ENCODE measurements at places on chromosomes 11 and 22.

DNA sequence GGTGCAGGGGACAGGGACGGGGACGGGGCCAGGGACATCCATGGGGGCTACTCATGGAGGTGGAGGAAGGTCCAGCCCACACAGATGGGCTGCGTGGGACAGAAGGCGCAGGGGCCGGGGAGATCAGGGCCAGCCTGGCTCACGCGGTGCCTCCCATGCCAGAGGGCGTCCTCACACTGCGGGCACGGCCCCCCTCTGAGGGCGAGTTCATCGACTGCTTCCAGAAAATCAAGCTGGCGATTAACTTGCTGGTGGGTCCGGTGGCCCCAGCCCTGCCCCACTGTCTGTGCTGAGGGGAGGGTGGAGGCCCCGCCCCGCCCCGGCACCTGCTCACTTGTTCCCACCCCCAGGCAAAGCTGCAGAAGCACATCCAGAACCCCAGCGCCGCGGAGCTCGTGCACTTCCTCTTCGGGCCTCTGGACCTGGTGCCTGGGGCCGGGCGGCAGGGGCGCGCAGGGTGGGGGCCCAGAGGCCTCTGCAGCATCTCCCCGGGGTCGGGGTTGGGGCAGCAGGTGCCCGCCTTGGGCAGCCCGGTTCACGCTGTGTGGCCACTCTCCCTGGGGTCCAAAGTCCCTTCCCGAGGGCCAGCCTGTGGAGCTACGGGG lies 15.8 kb downstream of the EPS8L2 start:
- no peak for DNase-seq

GRCh38 chr11:1060852-1061616 lies 13.6 kb upstream of the MUC2 start:
- DNase-seq, result no peak

DNA sequence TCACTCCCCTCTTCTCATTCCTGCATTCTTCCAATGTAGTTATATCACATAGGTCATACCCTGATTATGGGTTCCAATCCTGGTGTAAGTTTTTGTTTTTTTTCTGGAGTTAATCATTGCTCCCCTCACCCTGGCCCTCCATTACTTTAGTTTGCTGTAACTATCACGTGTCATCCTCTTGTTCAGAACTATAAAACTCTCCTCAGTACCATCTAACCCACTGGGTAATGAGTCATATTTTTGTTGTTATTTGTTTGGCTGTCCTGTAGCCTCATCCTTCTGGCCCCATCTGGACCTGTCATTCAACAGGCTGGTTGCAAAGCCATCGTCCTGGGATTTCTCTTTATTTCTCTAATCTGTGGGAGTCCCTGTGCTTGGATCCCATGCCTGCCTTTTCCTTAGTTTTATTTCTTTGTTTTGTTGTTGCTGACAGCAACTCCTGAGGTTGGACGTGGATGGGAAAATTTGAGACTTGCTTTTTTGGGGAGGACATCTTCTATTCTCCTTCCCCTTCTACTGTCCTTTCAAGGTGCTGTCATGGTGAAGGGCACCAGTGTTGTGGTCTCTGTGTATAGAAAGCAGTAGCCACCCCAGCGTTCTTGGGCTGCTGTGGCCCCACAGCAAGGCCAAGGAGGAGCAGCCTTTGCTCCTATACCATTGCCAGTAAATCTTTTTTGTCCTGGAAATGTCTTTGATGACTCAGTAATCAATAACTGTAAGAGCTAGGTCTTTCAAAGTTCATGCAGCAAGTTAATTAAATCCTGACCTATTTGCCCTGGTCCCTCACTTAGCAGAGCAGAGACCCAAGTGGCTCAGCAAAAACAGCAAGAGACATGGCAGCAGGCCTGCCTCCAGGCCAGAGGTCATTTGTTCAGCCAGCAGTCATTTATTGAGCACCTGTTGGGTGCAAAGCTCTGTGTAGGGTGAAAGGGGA lies 82.5 kb downstream of the C22orf31 start:
- no peak for DNase-seq

GRCh38 chr11:64788321-64789215 lies 10.2 kb upstream of the SF1 start:
- no peak for DNase-seq

DNA sequence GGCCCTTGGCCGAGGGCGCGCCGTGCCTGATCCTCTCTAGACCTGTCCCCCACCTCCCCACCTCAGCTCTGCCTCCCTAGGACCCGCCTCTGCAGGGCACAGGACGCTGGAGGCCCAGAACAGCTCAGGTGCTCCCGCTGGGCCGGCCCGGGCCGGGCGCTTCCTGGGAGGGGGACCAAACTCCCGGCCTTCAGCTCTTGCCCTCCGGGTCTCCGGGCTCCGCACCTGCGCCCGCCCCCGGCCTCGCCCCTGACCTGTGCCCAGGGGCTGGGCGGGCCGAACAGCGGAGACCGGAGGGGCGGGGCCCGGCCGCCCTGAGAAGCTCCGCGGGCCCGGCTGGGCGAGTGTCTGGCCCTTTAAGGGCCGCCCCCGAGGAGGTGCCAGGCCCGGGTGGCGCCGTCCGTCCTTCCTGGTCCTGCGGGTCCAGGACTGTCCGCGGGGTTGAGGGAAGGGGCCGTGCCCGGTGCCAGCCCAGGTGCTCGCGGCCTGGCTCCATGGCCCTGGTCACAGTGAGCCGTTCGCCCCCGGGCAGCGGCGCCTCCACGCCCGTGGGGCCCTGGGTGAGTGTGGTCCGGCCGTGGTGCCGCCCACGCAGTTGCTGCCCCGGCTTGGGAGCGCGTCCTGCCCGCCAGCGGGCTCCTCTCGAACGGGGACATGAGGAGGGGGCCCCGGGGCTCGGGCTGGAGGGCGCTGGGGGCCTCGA lies at the start of gene SSH3:
Gene SSH3 (plus strand): TSS at position 399 of the 703 bp plus-strand sequence. CDS start 96 bp downstream, at position 495.
- DNase-seq, result peak; percentile 24

- DNase-seq, result peak; percentile 91
Observed at GRCh38 chr11:82718307-82718706, 15.4 kb downstream of the FAM181B start.

DNA sequence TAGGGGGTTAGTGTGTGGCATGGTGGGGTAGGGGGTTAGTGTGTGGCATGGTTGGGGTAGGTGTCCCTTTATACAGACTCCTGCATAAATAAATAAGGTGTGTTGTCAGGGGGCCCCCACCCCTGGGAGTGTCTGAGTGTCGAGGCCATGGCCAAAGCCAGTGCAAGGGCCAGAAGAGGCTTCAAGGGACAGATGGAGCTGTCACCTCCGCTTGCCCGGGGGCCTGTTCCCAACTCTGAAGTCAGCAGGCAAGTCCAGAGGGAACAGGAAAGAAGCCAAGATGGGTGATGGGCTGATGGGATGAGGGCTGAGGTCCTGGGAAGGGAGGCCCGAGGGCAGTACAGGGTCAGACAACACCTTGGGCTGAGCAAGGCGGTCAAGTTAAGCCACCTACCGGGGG lies 997.8 kb downstream of the BRD1 start:
- no peak for DNase-seq

- DNase-seq, result no peak
Observed at GRCh38 chr11:57359896-57360690, 20.9 kb downstream of the PRG3 start.

GRCh38 chr11:76863196-76863777 lies 2.6 kb downstream of the ACER3 start:
- DNase-seq, result no peak

DNA sequence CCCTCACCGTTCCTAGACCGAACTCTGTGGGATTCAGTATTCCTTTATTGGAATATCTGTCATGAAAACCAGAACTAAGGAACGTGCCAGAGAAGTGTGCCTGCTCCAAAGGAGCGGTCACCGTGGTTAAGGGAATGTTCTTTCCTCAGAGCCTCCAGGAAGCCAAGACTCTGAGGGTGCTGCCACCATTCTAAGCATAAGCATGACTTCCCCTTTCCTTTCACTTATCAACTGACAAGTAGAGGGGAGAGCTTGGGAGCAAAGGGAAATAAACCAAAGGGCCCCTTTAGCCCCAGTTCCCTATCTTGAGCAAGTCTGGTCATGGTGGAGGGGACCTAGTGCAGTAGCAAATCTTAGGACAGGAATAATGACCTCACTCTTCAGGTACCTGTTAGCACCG lies 26.8 kb downstream of the CTR9 start:
- DNase-seq, result no peak

- DNase-seq, result no peak
Observed at GRCh38 chr11:28797536-28797935, 689.3 kb downstream of the METTL15 start.

GRCh38 chr11:2802389-2803185 lies 83.0 kb downstream of the CDKN1C start:
- DNase-seq, result no peak

GRCh38 chr11:71076525-71077304 lies 175.7 kb downstream of the SHANK2 start:
- no peak for DNase-seq

- no peak for DNase-seq
Observed at GRCh38 chr11:7413961-7414915, 71.1 kb upstream of the OLFML1 start.

- no peak for DNase-seq
Observed at GRCh38 chr11:984546-984945, 52.0 kb downstream of the MUC6 start.

DNA sequence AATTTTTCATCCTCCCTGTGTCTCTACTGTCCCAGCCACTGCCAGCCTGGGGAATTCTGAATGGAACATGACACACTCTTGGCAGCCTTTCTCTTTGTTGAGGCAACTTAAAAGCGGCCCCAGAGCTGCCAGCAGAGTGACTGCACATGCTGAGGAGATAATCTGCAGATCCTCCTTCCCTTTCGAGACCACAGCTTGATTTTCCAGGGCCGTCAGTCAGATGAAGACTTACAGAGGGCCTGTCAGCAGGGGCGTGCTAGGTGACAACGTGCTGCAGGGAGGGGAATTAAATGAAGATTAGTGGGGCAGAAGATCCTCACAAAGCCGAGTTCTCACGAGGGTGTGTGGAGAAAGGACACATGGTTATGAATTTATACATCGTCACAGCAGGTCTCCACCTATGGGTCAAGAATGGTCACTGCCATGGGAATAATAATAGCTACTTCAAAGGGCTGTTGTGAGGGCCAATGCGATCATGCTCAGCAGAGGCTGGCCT lies 193.5 kb upstream of the PITPNB start:
- DNase-seq, result peak; percentile 96

- no peak for DNase-seq
Observed at GRCh38 chr22:34390400-34390799, 470.1 kb upstream of the LARGE1 start.

DNA sequence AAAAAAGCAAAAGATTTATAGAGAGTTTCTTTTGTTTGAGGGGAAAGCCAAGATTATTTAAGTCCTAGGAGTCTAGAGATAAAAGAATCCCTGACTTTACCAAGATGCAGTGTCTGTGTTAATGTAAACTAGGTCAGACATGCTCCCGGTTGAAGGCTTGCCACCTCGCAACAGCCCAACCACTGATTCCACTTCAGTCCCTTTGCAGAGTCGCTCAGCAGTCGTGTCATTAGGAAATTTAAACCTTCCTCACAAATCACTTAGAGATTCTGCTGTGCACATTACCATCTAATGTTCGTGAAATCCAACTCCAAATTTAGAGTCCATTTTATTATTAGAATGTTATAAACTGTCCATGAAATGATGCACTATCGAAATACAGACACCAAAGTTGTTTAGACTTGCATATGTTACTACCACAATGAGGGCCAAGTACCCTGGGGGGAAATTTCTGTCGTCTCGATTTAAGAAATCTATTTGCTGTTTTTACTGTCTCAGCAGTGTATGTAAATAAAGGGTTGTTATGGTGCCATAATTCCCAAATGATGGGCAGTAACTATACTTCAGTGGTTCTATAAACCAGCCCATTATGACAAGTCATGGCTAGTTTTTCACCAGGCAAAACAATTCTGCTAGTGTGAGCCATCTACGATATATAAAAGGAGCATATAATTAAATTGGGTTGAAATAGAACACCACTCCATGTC lies 101.4 kb upstream of the MTNR1B start:
- no peak for DNase-seq

- peak; percentile 47 for DNase-seq
Observed at GRCh38 chr11:18727479-18728236, 1.7 kb upstream of the IGSF22 start.

DNA sequence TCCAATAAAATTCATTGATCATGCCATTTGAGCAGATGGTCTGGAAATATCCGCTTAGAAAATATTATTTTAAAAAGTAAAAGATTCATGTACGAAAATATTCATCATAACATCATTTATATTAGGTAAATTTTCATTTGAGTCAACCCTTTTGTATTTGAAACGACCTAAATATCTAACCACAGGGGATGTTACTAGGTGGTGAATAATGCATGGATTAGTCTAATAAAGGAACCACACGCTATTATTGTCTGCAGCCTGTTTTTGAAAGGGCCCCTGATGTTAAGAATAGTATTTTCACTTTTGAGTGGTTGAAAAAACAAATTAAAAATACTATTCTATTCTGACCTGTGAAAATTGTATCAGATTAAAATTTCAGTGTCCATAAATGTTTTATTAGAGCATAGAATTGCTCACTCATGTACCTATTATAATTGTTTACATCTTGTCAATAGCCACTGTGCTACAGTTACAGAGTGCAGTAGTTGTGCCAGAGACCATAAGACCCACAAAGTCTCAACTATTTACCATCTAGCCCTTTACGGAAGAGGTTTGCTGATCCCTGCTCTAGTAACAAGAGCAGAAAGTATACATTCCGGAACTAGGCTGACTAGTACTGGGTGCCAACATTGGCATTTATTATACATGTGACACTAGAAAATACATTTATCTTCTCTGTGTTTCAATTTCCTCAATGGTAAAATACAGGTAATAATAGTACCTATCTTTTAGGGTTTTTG lies 176.1 kb downstream of the LRRC4C start:
- DNase-seq, result no peak

GRCh38 chr22:39152511-39153219 lies at the start of gene CBX7:
Gene CBX7, minus strand, starts transcription at chr22:39152680. Its CDS starts 236 bp downstream, at chr22:39152444.
- DNase-seq, result peak; percentile 94

Measured in brain (organoid and tissue), 16 donors.